ENCODE measurements at places on chromosomes 1 and 21.

DNA sequence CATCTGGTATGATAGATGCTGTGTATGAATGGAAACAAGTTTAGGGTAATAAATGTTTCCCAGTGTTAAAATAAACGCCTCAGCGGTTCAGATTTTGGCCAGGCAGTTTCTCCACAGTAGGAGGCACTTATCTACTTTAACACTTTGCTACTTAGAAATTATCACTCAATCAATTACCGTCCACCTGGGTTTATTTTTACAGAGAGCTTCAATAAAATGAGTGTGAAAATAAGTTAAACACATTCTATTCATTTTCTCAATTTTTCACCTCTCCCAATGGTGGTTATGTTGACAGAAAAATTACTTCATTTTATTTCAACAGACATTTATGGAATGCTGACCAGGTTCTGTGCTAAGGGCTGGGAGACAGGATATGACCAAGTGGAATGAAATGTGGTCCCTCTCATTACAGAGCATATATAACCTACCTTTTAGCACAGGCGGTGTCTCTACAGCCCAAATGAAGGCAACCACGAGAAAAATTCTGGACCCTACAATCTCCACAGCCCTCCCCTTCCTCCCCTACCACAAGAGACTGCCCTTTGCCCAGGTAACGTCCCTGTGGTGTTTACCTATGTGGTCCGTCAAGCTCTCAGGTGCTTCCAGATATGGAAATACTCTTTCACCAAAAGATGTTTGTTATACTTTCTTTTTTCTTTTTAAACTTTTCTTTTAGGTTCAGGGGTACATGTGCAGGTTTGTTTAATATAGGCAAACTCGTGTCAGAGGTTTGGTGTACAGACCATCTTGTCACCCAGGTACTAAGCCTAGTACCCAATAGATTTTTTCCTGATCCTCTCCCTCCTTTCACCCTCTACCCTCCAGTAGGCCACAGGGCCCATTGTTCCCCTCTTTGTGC, 105.5 kb downstream of the HLCS start:
- DNase-seq, result no peak

DNA sequence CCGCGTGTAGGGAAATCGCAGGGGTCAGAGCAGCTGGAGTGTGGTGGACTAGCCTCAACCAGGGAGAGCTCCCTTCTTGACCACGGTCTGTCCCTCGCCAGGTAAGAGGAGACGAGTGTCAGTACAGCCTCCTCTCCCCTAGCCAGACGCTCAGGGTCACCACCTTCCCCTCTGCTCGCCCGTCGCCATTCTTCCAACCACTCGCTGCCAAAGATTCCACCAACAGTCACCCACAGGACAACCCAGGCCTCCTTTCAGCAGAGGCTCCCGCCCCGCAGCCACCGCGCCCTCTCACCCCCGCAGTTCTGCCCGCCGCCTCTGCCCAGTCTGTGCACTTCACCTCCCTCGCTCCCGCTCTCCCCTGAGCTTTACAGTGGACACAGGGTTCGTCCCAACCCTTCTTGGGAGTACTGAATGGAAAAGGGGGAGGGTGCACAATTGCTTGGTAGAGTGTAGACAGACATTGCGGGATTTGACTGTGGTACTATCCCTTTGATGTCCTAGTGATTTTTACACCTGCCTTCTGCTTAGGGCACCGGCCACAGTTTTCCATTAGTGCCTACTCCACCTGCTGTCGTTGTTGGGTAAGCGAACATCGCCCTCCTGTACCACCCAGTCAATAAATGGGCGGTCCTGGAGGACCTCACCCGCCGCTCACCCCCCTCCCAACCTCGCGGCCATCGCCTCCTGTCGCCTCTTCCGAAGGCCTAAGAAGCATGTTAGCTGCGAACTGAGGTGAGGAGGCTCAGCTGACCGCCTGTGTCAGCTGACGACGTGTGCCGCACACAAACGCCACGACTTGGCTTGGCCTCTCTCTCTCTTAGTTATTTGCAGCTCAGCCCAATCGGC, 9.2 kb upstream of the NBPF11 start:
- DNase-seq, result no peak

DNA sequence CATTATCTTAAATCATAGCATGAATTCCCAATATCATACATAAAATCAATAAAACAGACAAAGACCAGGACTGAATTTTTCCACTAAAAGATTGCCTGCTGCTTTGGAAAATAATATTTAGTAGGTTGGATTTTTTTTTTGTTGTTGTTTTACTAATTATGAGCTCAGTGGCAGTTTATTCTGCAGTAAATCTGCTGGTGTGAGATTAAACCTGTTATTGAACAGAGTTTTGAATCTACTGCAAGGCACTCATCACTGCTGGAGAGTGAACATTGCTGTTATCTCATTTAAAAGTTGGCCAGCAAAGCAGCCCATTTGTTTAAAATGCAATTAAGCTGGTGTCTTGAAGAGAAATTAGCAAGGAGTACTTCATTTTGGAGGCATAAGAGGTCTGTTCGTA, 986.1 kb downstream of the ADGRL2 start:
- no peak for DNase-seq

GRCh38 chr21:45877821-45878469, 103.6 kb upstream of the COL6A1 start:
- no peak for DNase-seq

GRCh38 chr1:161071886-161072371, 2.2 kb upstream of the ARHGAP30 start:
- peak; percentile 61 for DNase-seq

GRCh38 chr1:86645851-86646250, 58.5 kb upstream of the SH3GLB1 start:
- DNase-seq, result no peak

Data from CD4-positive, alpha-beta T cell treated with Interleukin-21 for 1 hour (primary cell).